GF-D8 (cell line): ENCODE measurements at places on chromosomes 16 and 17.

DNA sequence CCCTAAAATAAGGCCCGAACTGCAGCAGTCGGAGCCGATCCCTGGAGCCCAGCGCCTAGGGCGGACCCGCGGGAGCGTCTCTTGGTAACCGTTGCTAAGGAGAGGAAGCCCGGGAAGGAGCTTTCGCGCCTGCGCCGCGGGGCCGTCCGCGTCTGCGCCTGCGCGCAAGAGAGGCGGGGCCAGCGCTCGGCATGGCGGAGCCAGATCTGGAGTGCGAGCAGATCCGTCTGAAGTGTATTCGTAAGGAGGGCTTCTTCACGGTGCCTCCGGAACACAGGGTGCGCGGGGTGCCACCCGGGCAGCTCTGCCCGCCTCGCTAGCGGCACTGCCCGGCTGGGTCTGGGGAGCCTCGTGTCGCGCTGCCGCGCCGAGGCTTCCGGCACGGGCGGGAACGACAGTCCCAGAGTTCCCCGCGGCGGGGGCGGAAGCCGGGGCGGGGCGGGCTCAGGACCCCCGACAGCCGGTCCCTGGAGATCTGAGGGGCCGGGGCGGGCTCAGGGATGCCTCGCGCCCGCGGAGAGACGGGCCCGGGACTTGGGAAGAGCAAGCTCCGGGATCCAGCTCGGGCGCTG lies at the start of gene CDK10:
TSS of gene CDK10 (plus strand) at position 170 of the 572 bp plus-strand sequence. CDS start at position 192, 22 bp downstream.
- DNase-seq: peak; percentile 51

DNA sequence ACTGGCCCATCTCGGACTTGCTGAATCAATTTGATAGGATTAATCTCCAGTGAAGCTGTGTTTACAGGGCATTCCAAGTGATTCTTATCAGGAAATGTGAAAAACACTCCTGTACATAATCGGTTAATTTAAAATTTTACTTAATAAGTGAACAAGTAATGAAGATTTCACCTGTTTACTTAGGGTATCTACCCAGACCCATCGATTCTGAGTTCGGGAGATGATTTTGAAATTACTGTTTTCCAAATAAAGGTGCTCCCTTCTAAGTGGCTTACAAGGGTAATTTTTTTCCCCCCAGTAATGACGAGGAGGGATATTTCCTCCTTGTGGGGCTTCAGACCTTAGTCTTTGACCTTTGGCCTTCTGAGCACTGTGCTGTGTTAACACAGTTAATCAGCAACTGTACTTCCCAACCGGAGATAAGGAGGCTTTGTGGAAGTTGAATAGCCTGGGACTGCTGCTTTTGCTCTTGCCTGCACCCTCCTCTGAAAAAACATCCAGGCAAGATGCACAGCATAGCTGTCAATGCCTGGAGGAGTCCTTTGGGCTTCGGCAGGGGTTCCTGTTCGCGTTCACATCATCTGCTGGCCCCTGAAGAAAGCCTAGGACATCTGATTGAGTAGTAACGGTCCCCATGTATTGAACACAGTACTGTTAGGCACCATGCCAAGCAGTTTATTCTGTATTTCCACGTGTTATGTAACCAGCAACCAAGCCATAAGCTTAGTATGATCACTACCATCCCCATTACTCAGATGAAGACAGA lies 1.8 kb downstream of the FAHD1 start:
- no peak for DNase-seq

DNA sequence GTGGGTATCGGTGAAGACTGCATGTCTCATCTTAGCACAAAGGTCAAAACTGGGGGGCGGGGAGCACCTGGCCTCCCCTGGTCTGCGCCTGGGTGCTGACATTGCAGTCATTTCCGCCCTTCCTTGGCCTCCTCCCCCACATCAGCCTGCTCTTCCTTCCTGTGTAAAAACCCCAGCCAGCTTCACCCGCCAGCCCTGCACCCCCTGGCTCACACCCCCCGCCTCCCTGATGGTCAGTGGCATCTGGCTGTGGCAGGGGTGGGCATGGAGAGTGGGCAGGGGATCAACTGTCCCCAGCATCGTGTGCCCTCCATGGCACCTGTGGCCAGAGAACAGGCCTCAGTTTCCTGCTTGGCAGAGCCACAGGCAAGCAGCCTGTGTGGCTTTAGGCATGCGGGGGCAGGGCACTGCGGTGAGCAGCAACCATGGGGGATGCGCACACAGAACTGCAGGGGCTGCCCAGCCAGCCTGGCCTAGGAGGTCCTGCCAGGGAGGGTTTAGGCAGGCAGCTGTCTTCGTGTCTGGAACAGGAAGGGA lies 26.5 kb upstream of the LASP1NB start:
- DNase-seq: peak; percentile 87

GRCh38 chr17:14203388-14203787 lies 33.3 kb downstream of the CDRT15 start:
- no peak for DNase-seq

DNA sequence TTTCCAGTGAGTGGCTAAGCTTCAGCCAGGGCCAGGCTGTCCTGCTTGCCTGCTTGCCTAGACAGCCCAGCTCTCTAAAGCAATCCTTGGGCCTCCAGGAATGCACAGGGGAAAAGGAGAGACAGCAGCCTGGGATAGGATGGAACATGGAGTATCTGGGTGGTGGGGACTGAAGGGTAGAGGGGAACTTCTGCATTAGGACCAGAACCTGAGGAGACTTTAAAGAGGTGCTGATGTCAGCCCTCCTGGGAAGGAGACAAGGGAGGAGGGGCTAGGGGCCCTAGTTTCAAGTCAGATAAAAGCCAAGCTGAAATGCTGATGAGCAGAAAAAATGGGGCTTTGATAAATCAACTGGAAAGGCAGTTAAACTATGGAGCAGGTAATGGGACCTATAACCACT lies 1.8 kb downstream of the HOXB7 start:
- no peak for DNase-seq

- no peak for DNase-seq
Measured at GRCh38 chr17:77390870-77391269, 250.1 kb downstream of the SEC14L1 start.
